ENCODE measurements at places on chromosomes 13 and 19.
A peak's percentile ranks its signal among the peaks of the same experiment; 100 is the strongest.

GRCh38 chr19:11205939-11206570 lies 8.7 kb upstream of the KANK2 start:
- no peak for DNase-seq

DNA sequence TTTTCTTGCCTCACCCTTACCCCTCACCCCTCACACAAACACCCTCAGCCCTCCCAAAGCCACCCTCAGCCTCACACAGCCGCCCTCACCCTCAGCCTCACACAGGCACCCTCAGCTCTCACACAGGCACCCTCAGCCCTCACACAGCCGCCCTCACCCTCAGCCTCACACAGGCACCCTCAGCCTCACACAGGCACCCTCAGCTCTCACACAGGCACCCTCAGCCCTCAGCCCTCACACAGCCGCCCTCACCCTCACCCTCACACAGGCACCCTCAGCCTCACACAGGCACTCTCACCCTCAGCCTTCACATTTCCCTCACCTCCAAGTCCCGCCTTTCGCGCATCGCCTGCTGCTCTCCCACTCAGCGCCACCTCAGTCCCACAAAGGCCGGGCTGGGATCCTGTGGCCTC lies 287 bp upstream of the ZSCAN22 start:
- no peak for DNase-seq

- no peak for DNase-seq
These were observed 803.6 kb downstream of the DIAPH3 start for GRCh38 chr13:59360108-59360507.

DNA sequence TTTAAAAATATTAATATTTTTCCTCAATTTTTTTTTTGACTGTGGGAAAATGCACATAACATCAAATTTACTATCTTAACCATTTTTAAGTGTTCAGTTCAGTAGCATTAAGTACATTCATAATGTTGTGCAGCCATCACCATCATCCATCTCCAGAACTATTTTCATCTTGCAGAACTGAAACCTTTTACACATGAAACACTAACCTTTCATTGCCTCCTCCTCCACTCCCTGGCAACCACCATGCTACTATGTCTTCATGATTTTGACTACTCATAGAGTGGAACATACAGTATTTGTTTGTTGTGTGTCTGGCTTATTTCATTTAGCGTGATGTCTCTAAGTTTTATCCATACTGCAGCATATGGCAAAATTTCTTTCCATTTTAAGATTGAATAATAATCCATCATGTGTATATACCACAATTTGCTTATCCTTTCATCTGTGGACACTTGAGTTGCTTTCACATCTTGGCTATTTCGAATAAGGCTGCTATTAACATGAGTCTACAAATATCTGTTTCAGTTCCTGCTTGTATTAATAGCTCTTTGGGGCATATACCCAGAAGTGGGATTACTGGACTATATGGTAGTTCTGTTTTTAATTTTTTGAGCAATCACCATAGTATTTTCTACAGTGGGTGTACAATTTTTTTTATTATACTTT lies 376.4 kb downstream of the MTUS2 start:
- DNase-seq: no peak

- DNase-seq: no peak
These were observed 28.4 kb downstream of the MYH14 start for GRCh38 chr19:50231821-50232220.

GRCh38 chr19:29120466-29120865 lies 92.5 kb downstream of the UQCRFS1 start:
- DNase-seq: no peak

GRCh38 chr13:72514146-72514545 lies 213.3 kb downstream of the MZT1 start:
- DNase-seq: no peak

DNA sequence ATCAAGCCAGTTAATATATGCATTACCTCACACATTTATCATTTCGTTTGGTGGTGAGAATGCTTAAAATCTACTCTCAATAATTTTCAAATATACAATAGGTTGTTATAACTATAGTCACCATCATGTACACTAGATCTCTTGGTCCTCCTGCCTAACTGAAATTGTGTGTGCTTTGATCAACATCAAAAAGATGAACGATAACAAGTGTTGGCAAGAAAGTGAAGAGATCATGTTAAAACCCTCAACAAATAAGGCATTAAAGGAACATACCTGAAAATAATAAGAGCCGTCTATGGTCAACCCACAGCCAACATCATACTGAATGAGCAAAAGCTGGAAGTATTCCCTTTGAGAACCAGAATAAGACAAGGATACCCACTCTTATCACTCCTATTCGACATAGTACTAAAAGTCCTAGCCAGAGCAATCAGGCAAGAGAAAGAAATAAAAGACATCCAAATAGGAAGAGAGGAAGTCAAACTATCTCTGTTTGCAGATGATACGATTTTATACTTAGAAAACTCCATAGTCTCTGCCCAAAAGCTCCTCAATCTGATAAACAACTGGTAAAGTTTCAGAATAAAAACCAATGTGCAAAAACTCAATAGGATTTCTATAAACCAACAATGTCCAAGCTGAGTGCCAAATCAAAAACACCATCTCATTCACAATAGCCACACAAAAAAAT lies 27.9 kb upstream of the OR10H1 start:
- DNase-seq: no peak

GRCh38 chr13:68535329-68535728 lies 1305.2 kb upstream of the PCDH9 start:
- DNase-seq: no peak

- DNase-seq: no peak
These were observed 2.4 kb upstream of the SPIB start for GRCh38 chr19:50416034-50416977.

GRCh38 chr13:74250738-74251190 lies 116.6 kb upstream of the KLF12 start:
- no peak for DNase-seq

DNA sequence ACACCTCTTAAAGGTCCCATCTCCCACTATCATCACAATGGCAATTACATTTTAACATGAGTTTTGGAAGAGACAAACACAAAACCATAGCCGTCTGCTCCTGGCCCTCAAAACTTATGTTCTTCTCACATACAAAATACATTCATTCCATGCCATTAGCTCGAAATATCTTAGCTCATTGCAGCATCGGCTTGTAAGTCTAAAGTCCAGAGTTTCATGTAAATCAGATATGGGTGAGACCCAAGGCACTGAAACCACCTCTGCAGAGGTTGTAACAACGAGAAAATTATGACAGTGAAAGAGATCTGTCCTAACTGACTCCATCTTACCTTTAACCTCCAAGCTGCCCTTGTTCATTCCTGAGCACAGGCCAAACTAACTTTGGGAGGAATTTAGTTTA lies 635.0 kb upstream of the SPRY2 start:
- no peak for DNase-seq

DNA sequence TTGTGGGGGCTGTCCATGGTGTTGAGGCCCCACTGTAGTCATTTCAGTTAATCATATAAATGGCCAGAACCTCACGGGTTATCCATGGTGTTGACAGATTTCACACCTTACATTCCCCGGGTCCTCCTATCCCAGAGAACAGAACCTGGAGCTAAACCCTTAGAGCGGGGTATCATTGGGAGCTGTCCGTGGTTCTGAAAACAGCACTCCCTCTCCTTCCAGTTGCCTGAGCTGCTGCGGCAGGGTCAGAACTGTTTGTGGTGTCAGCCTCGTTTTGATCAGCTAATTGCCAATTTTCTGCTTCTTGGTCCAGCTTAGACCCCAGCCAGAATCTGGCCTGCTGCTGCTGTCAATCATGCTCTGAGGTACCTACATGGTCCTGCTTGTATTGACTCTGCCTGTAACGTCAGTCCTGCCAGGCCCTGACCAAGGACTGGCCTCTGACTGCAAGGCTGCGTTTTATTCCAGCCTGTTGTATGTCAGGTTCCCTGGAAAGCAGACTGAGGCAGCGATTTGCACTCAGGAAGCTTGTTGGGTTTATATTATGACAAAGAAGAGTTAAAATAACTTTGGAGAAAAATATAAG lies 55.8 kb upstream of the KCTD15 start:
- DNase-seq: no peak

- no peak for DNase-seq
These were observed 1.2 kb downstream of the CGB7 start for GRCh38 chr19:49056101-49056901.

GRCh38 chr19:10518444-10519361 lies 1.5 kb upstream of the S1PR5 start:
- no peak for DNase-seq

- DNase-seq: no peak
These were observed 977.6 kb downstream of the SLITRK5 start for GRCh38 chr13:88648598-88649373.

GRCh38 chr19:29323440-29324290 lies 110.7 kb upstream of the UQCRFS1 start:
- no peak for DNase-seq

GRCh38 chr13:114077099-114077932 lies 55.1 kb downstream of the RASA3 start:
- DNase-seq: no peak

DNA sequence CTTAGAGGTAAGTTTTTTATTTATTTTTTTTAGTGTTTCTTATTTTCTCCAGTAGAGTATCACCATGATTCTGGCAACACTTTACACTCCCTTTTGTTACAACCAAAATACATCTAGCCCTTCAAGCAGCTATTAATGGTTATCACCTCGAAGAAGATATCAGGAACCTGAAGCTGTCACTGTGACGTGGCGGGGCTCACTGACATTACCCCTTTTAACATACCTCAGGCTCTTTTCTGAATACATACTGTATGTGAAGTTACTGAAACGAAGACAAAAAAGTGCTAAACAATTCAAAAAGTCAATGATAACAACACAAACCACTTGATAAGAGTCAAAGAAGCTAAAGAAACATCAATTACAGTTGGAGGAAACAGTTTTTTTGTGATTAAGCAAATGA lies 1218.7 kb downstream of the EFNB2 start:
- DNase-seq: no peak

- DNase-seq: no peak
These were observed 102.5 kb downstream of the ARHGEF7 start for GRCh38 chr13:111217641-111218040.

GRCh38 chr19:41999071-41999877 lies 5.2 kb upstream of the ATP1A3 start:
- DNase-seq: no peak

GRCh38 chr19:54517483-54517882 lies 14.9 kb downstream of the LAIR2 start:
- DNase-seq: no peak

GRCh38 chr13:105452895-105453294 lies 1082.6 kb downstream of the EFNB2 start:
- DNase-seq: no peak

DNA sequence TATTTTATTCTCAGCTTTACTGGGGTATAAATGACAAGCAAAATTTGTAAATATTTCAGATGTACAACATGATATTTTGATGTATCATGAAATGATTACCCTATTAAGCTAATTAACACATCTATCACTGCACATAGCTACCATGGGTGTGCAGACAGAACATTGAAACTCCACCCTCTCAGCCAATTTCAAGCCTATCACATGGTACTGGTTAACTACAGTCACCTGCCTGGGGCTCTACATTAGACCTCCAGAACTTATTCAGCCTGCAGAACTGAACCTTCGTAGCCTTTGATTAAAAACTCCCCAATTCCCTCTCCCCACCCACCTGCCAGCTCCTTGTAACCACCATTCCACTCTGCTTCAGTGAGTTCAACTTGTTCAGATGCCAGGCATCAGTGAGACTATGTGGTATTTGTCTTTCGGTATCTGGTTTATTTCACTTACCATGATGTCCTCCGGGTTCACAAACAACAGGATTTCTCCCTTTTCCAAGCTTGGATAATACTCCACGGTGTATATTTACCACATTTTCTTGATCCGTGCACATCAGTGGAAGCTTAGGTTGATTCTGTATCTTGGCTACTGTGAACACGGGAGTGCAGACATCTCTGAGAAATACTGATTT lies 19.2 kb downstream of the RAB20 start:
- DNase-seq: no peak

DNA sequence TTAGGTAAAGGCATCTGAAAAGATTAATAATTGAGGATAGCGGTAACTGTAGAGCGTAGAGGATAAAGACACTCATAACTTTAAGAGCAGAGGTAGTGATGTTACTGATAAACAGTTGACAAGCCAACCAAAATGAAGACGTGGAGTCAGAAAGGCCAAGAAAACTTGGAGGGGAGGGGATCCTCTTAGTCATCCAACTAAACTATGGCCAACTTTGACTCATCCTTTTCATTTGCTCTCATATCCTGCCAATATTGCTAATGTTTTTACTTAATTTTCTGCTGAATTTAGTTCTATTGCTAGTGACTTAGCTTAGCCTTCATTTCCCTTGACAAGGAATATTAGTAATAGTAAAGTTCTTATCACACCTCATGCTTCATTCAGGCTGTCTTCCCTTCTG lies 13.4 kb downstream of the ITGBL1 start:
- DNase-seq: no peak

- peak; percentile 30 for DNase-seq
These were observed 5.2 kb upstream of the CEACAM18 start for GRCh38 chr19:51473009-51473707.

GRCh38 chr13:112064222-112064621 lies 2.7 kb upstream of the SOX1 start:
- no peak for DNase-seq

DNA sequence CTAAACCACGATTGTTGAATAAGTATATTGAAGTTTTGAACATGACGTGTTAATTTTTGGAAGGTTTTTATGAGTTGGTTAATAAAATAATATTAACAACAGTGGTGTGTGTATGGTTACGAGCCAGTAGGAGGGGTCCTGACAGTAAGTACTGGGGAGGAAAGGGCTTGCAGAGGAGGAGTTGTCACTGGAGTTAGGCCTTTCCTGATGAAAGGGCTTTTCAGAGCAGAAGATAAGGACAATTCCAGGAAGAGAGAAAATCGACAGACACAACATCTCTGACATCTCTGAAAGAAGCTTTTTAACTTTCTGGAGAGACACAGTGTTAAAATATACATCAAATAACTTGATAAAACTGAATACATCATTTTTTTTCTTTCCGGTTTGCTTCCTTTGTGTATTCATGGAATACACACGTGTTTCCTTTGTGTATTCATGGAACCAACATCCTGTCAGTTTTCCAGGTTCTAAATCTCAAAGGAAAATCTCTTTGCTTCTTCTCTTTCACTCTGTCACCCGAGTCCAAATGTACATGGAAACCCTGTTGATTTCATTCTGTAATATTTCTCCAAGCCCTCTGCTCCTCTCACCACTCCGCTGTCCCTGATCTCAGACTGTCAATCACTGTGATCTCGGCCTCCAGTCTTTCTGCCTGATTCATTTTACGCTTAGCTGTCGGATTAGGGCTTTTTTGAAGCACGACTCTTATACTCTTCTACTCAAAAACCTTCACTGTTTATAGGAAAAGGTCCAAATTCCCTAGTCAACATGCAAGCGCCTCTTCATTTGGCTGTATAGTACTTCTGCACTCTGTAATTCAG lies 374.4 kb downstream of the DLEU7 start:
- DNase-seq: no peak

- DNase-seq: no peak
These were observed 1608.8 kb downstream of the OLFM4 start for GRCh38 chr13:54637366-54637765.

- DNase-seq: no peak
These were observed 9.9 kb downstream of the RFX2 start for GRCh38 chr19:6100284-6100915.

Data from AG04450 (cell line).